HFFc6 (cell line): ENCODE measurements at places on chromosomes 11 and 22.
A peak's percentile ranks its signal among the peaks of the same experiment; 100 is the strongest.

- DNase-seq = no peak
Observed at GRCh38 chr22:48905206-48905975, 922.3 kb downstream of the BRD1 start.

DNA sequence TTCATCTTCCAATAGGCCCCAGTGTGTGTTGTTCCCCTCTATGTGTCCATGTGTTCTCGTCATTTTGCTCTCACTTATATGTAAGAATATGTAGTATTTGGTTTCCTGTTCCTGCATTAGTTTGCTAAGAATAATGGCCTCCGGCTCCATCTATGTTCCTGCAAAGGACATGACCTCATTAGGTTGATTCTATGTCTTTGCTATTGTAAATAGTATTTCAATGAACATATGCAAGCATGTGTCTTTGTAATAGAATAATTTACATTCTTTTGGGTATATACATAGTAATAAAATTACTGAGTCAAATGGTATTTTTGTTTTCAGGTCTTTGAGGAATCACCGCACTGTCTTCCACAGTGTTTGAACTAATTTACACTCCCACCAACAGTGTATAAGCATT lies 202.9 kb upstream of the KIRREL3 start:
- DNase-seq = no peak

GRCh38 chr11:28621753-28622152 lies 513.6 kb downstream of the METTL15 start:
- DNase-seq = peak; percentile 9

GRCh38 chr11:78050964-78051831 lies 12.5 kb upstream of the THRSP start:
- peak; percentile 74 for DNase-seq
